Omental fat pad (tissue), 4 donors: ENCODE measurements at places on chromosomes 2 and 18. TPM values are rescaled to one million over a fixed set of nuclear protein-coding genes. Genes with fewer than 3 reads are reported as not detected.

The M1AP gene
- 0.95 TPM for total RNA-seq

The COL5A2 gene
- total RNA-seq = 63.8 TPM

The MEP1B gene
- not detected for total RNA-seq

The HNRNPLL gene
- 41.6 TPM for total RNA-seq

The IL37 gene
- total RNA-seq = not detected

The CNDP1 gene
- not detected for total RNA-seq

The TRIM43 gene
- not detected for total RNA-seq

The CCDC85A gene
- total RNA-seq = 4.5 TPM

The DCDC2C gene
- 1.4 TPM for total RNA-seq

The ATP6V1B1 gene
- 3.6 TPM for total RNA-seq

The KIF5C gene
- 4.5 TPM for total RNA-seq

The DNAJC5G gene
- total RNA-seq = 0.79 TPM

The CREG2 gene
- not detected for total RNA-seq

The DYNAP gene
- total RNA-seq = not detected

The TPO gene
- 18.1 TPM for total RNA-seq

The FOXD4L1 gene
- not detected for total RNA-seq

The TP53I3 gene
- total RNA-seq = 11.3 TPM

The STK25 gene
- 103 TPM for total RNA-seq

The UGT1A4 gene
- total RNA-seq = not detected

The SMAD2 gene
- total RNA-seq = 73.2 TPM

The ELOA2 gene
- not detected for total RNA-seq

The SPATA3 gene
- total RNA-seq = not detected

The PUS10 gene
- 2.9 TPM for total RNA-seq

The UBE2F gene
- total RNA-seq = 46.0 TPM

The IL1B gene
- 2.6 TPM for total RNA-seq

The DOCK10 gene
- 17.7 TPM for total RNA-seq

The OTOS gene
- total RNA-seq = not detected

The LIMS3 gene
- not detected for total RNA-seq

The ABCB11 gene
- total RNA-seq = 1.2 TPM

The REV1 gene
- total RNA-seq = 60.2 TPM

The IMMT gene
- total RNA-seq = 62.4 TPM

The TCF23 gene
- 0.12 TPM for total RNA-seq

The ERMN gene
- 1.8 TPM for total RNA-seq

The FABP1 gene
- not detected for total RNA-seq

The LCT gene
- total RNA-seq = not detected

The EN1 gene
- total RNA-seq = 0.28 TPM

The ITGB6 gene
- not detected for total RNA-seq

The SERPINB10 gene
- 0.72 TPM for total RNA-seq

The VSNL1 gene
- not detected for total RNA-seq

The SLC9A4 gene
- not detected for total RNA-seq

The TRAPPC12 gene
- 62.3 TPM for total RNA-seq

The CABYR gene
- total RNA-seq = 1.9 TPM

The SFT2D3 gene
- total RNA-seq = 4.5 TPM

The SP9 gene
- not detected for total RNA-seq

The NCKAP1 gene
- total RNA-seq = 115 TPM

The CPLX4 gene
- total RNA-seq = not detected

The TSPYL6 gene
- not detected for total RNA-seq

The GDF7 gene
- total RNA-seq = 0.31 TPM
